HL-60 (cell line): ENCODE measurements at places on chromosomes 1 and 21.

DNA sequence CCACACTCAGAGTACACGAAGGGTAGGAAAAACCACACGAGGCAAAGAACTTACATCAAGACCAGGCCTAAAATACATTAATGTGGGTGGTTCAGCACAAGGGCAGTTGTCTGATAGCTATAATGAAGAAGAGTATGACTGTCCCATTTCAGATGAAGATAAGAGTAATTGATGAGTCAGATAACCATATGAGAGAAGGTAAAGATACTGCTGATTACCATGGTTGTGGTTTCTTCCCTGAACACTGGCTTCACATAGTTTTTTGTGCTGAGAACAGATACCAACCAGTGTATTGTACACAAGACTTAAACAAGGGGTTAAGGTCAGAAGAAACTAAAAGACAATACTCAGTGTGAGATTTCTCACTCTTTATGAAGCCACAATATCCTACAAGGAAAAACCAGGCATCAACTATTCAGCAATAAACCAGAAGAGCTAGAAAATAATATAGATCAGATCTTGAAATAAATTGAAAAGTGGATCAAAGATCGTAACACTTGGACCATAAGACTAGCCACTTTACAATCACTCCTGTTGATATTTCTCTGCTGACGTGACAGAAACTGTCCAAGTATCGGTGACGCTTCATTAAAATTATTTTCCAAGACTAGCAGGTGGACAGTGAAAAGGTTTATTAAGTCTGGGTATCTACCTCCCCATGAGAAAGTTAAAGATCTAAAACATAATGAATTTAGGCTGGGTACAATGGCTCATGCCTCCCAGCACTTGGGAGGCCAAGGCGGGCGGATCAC is 28.6 kb downstream of the PUM1 start:
- no peak for DNase-seq

GRCh38 chr1:219432191-219432606 is 180.7 kb downstream of the ZC3H11B start:
- no peak for DNase-seq

DNA sequence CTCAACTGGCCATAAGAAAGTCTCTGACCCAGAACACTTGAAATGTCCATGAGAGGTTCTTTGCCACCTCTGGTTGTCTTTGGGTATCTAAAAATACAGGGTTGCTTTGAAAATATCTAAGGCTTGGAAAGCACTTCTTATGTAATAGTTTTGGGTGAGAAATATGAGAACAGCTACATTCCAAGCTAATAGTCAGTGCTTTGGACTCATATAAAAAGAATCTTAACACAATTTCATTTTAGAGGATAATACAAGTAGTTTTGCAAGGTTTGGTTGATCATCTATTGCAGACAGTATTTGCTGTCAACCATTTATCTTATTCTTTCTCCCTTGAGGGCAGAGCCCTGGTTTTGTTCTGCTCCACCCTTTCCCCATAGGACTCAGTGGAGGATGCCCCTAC is 207.5 kb downstream of the KCNK2 start:
- DNase-seq, result no peak

GRCh38 chr1:183365676-183366075 is 52.5 kb downstream of the NMNAT2 start:
- DNase-seq, result no peak

DNA sequence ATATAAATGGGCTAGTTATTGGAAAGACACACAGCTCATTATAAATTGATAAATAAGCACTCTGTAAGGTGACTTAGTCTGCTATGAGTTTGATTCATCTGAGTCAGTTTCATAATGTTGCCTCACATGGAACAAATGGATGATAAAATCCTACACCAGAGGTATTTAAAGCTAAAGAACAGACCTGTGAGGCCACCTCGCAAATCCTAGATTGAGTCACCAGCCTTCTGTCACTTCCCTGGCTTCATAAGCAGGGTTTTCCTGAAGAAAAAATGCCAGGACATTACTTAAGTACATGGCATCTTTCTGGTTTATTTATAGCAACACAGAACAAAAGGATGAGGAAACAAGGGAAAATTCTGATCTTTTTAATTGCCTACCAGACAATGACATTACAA is 18.4 kb downstream of the CD2 start:
- no peak for DNase-seq

GRCh38 chr1:180862305-180862704 is 50.4 kb upstream of the KIAA1614 start:
- no peak for DNase-seq

GRCh38 chr1:61250933-61251332 is 168.6 kb downstream of the NFIA start:
- DNase-seq, result no peak

- no peak for DNase-seq
Observed at GRCh38 chr1:172699111-172699510, 40.2 kb downstream of the FASLG start.

DNA sequence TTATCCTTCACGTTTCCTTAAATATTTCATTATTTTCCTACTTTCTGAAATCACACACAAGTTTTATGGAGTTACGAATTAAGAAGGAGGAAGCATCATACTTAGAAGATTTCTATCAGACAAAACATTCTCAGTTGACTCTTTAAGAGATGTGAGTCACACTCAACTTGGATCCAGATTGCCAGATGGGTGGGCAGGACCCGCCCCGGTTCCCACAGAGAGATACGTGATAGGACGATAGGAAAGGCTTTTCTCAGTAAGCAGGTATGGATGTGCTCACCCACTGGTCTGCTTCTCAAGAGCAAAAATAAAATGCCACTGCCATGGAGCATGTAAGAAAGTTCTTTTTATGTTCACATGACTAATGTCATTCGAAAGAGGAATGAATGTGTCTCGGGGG is 392.6 kb downstream of the MRPL39 start:
- DNase-seq, result no peak

GRCh38 chr1:29786791-29787732 is 550.7 kb downstream of the PTPRU start:
- DNase-seq, result no peak

DNA sequence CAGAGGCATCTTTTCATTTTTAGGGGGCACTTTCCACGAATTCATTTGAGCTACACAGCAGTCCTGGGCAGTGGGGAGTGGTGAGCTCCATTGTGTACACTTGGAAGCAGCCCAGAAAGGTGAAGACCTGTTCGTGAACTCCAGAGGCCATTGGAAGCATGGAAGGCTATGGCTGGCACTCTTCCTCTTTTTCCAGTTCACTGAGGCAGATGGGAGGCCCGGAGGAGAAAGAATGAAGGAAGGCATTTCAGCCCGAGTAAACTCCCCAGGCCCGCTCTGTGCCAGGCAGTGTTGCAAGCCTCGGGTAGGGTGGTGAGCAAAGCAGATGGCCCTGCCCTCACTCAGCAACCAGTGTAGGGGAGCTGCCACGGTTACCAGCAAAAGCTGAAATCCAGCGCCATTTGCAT is 673 bp upstream of the DHCR24 start:
- peak; percentile 11 for DNase-seq

GRCh38 chr1:199859491-199859933 is 168.0 kb upstream of the NR5A2 start:
- peak; percentile 85 for DNase-seq

- no peak for DNase-seq
Observed at GRCh38 chr21:21682172-21682571, 684.0 kb downstream of the NCAM2 start.

DNA sequence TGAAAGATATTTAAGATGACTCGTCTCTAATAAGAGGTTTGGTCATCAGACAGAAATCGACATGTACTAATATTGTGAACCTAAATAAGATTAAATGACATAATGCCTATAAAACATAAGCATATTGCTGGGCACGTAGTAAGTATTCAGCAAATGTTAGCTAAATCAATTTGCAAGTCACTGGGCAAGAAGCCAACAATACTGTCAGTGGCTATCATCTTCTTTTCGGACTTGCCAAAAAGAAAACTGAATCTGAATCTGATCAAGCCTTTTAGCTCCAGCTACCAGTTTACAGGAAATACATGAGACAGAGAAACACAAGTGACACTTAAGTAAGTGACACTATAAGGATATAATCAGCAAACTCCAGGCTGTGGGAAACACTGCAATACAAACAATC is 46.0 kb downstream of the RPL5 start:
- DNase-seq, result no peak

- DNase-seq, result no peak
Observed at GRCh38 chr1:54105736-54106269, 47.0 kb downstream of the CDCP2 start.

- no peak for DNase-seq
Observed at GRCh38 chr1:227779685-227780084, 35.8 kb upstream of the PRSS38 start.

GRCh38 chr1:159889821-159890252 is 10.1 kb downstream of the CFAP45 start:
- peak; percentile 83 for DNase-seq

- DNase-seq, result peak; percentile 61
Observed at GRCh38 chr1:32400876-32401631, 6.8 kb upstream of the BSDC1 start.

DNA sequence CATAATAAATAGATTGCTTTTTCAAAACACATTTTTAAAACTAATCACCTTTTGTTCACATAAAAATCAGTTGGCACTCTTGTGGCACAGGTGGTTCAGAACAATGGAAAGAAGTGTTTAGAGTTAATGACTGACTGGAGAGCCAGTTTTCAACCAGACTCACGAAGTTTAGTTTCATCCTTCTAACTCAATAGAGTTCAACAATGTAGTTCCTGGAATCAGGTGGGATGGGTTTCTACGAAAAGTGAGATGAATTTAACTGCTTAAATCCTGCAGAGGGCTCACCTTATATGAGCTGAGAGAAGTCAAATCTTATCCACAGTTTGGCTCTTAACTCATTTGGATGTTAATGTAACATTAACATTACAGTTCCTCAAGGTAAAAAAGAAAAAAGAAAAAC is 116.5 kb downstream of the SMYD2 start:
- DNase-seq, result no peak

DNA sequence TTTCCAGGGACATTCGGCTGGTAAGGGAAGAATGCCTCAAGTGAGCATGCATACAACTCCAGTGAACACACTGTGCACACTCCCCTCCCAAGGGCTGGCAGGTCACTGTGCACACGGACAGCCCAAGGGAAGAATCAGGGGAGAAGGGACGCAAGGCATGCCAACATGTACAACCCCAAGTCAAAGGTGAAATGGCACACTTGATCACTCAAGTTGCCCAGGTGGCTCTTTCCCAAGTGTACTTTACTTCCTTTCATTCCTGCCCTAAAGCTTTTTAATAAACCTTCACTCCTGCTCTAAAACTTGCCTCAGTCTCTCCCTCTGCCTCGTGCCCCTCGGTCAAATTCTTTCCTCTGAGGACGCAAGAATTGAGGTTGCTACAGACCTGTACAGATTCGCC is 13.5 kb upstream of the SLC1A7 start:
- no peak for DNase-seq

DNA sequence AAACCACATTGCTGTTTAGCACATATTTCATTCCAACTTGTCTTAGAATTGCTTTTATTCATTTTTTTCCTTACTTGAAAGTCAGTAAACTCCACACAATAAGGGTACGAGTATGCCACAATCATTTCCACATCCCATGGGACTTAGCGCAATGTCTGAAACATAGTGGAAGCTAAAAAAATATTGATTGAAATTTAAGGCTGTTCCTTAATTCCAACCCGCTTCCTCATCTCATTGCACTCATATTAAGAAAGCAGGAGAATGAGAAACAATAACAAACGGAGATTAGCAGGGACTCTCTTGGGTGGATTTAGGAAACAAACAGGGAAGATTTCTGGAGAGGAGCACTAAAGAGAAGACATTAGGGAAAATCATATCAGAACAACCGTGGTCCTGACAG is 39.3 kb upstream of the RGS4 start:
- no peak for DNase-seq

- DNase-seq, result no peak
Observed at GRCh38 chr1:98314601-98315000, 346.9 kb upstream of the SNX7 start.

GRCh38 chr1:226547754-226548191 is 791 bp upstream of the STUM start:
- peak; percentile 47 for DNase-seq

DNA sequence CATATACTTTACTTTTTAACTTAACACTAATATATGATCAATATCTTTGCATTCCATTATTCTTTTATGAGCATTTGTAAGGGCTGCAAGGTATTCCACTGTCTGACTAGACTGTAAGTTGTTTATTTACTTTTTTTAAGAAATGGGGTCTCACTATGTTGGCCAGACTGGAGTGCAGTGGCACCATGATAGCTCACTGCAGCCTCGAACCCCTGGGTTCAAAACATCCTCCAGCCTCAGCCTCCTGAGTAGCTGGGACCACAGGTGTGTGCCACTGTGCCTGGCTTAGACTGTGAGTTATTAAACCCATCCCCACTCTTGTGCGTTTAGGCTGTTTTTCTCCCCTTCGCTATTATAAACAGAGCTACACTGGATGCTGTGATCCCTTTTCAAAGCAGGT is 6.7 kb upstream of the KIF26B start:
- no peak for DNase-seq

- no peak for DNase-seq
Observed at GRCh38 chr1:171910786-171911185, 69.5 kb downstream of the DNM3 start.

DNA sequence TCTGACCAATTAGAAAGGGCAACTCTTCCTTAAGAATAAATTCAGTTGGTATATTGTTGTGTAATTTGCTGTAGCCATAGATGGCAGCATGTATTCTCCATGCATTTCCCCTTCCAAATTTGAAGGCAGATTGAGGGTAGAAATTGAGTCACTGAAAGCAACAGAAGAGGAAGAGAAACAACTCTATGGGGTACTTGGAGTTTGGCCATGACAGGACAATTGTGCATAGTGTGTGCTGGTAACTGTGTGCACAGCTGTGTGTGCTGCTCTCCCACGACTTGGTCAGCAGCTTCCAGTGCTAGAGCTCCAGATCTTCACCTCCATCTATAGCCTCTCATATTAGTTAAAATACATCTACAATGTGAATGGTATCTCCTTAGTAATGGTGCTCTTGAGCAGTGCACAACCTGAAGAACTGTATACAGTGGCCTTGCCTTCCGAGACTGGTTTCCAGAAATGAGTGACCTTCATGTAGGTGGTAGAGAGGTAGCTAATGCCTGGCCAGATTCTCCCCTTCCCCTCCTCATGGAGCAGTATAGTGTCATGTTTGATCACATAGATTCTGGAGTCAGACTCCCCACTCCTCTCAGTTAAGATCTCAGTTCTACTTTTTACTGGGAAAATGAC is 882 bp upstream of the FCAMR start:
- DNase-seq, result peak; percentile 36

DNA sequence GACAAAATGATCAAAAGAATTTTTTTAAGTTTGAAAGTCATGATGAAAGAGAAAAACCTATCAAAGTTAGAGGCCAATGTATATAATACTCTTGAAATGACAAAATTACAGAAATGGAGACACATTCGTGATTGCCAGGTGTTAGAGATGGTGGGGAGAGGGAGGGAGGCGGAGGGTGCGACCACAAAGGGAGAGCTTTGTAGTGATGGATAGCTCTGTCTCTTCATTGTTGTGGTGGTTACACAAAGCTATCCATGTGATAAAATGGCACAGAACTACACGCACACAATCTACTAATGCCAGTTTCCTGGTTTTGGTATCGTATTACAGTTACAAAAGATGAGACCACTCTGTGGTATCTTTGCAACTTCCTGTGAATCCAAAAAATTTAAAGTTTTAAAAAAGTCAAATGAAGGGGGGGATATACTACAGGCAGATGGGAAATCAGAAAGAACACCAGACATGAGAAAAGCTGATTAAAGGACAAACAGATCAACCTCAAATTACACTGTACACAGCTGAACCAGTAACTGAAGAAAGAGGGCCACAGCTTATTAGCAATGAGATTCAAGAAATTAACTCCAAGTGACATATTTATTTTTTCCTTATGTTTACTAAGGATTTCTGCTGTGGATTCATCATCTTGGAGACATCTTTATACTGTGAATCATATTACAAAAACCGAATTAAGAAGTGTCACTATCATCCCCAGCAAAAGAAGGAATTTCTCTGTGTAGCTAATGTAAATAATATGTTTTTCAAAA is 199.1 kb downstream of the SLC45A1 start:
- no peak for DNase-seq
